Activated T-helper 1 cell treated with anti-CD3 and anti-CD28 coated beads, Interleukin-12 subunit alpha, Interleukin-12 subunit beta, Interleukin-2, Interleukin-4 antibody, amounts not matched to agents 30 ng/mL and 10 ng/mL and 1 ng/mL, durations not matched to agents 14 hours and 24 hours and 36 hours (primary cell): ENCODE measurements at places on chromosomes 1 and 21.

- DNase-seq, result no peak
Observed at GRCh38 chr1:22461678-22462527, 10.3 kb downstream of the ZBTB40 start.

DNA sequence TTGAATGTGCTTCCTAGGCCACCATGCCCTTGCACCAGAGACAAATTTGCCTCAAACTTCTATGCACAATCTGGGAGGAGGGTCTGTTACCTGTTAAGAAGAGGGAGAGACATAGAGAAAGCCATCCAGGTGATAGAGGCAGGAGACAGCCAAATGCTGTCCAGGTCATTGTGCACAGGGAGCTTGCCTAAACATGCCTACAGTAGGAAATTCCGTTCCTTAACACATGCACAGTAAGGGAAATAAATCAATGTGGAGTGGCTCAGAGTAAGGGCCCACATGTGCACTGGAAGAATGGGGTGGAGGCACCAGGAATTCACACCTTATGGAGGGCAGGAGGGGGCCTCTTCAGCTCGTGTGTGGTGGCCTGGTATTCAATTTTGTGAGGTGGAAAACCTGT lies 19.5 kb upstream of the CREG1 start:
- no peak for DNase-seq

DNA sequence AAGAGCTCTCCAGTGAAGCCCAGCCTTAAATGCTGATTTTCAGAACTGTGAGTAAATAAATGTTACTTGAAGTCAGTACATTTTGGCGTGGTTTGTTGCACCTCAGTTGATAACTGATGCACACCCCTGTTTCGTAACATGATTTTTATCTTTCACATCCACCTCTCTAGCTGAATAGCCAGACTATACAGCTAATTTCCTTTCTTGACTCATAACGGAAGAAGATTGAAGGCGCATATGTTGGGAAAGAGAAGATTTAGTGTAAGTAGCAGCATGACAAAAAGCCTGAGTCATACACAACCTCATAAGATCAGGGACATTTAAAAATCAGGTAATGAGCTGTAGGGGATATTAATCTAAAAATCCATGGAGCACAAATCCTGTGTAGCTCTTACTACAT lies 716.2 kb upstream of the ZP4 start:
- DNase-seq, result no peak

DNA sequence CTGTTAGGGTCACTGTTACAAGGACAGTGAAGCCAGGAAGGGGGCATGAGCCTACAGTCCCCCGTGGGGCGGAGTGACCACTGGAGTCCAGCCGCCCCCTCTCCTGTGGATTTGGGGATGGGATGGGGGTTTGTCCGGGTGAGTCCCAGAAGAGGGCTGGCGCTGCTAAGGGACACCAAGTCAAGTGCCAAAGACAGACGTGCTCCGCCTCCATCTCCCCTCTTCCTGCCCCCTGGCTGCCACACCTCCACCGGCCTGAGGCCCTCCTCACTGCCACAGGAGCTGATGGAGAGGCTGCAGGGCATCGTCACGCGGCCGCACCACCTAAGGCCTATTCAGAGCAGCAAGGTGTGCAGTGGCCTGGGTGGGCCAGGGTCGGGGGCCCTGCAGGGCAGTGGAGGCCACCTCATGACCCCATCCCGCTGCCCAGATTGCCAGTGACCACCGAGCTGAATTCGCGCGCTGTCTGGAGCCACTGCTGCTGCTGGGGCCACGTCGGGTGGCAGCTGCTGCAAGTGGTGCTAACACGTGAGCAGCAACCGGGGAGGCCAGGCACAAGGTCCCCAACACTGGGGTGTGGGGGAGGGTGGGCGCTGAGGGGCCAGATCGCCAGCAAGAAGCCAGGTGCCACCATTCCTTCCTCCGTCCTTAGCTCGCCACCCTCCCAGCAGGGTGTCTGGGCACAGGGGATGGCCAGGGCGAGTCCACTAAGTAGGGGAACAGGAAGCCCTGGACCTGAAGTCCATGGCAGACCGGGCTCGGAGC lies 4.9 kb downstream of the RNF207 start:
- no peak for DNase-seq

DNA sequence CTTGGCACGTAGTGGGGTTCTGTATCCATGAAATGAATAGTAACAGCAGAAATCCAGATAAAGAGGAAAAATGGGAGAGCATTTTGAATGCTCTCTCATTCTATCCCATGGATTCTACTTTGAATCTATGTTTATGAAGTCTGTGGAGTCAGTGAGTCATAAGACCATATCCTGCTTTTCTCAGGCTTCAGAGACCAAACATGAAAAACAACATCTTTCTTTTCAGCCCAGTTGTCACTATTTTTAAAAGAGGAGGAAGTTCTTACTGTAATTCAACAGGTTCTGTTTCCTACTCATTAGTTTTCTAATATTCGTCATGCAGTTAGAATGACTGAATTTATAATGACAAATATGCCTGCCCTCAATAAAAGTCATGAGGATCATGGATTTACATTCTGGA lies 39.4 kb upstream of the CD55 start:
- no peak for DNase-seq

- no peak for DNase-seq
Observed at GRCh38 chr1:25123551-25123950, 108.8 kb downstream of the SYF2 start.

GRCh38 chr21:18163956-18164355 lies 80.7 kb upstream of the CHODL start:
- no peak for DNase-seq

DNA sequence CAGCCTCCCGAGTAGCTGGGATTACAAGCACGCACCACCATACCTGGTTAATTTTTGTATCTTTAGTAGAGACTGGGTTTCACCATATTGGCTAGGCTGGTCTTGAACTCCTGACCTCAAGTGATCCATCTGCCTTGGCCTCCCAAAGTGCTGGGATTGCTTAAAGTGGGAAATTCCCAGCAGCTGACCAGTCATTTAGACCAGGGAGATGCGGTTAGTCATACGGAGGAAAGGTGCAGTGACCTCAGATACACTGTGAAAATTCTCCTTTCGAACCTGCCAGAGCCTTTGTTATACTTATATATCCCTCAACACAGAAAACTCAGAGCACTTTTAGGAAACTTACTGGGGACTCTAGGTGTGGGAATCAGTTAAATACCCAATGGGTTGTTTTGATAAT lies 39.6 kb downstream of the MAP10 start:
- no peak for DNase-seq

- no peak for DNase-seq
Observed at GRCh38 chr1:109657395-109657794, 1.5 kb downstream of the GSTM4 start.

DNA sequence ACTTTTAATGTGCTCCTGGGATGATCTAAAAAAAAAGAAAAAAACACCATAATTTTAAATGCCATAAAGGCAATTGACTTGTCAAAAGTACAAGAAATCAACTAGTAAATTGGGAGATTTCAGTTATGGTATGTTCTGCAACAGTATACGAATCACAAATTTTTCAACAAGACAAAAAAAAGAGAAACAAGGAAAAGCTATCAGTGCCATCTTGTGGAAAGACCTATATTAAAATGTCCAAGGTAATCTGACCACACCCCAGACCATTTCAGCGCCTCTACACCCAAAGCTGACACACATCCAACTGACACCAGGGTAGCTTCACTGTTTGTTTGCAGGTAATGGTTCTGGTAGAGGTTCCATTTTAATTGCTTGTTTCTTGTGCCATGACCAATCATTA lies 5.0 kb upstream of the DUSP23 start:
- DNase-seq, result no peak

DNA sequence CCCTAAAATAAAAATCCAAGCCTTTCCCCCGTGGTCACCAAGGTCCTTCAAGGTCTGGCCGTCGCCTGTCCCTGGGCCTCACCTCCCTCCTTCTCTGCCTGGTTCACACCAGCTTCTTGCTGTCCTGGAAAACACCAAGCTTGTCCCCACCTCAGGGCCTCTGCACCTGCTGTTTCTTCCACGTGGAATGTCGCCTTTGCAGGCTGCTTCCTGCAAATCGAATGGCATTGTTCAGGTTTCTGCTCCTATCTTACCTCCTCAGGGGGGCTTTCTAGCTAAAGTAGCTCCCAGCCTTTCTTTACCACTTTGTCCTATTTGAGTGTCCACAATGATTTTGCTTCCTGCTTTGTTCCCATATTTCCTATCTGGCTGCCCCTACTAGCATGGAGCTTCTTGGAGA lies 3.3 kb upstream of the CASZ1 start:
- DNase-seq, result no peak
